ENCODE measurements at places on chromosomes 3 and 15. TPM values are rescaled to one million over a fixed set of nuclear protein-coding genes. Genes with fewer than 3 reads are reported as not detected.

DNA sequence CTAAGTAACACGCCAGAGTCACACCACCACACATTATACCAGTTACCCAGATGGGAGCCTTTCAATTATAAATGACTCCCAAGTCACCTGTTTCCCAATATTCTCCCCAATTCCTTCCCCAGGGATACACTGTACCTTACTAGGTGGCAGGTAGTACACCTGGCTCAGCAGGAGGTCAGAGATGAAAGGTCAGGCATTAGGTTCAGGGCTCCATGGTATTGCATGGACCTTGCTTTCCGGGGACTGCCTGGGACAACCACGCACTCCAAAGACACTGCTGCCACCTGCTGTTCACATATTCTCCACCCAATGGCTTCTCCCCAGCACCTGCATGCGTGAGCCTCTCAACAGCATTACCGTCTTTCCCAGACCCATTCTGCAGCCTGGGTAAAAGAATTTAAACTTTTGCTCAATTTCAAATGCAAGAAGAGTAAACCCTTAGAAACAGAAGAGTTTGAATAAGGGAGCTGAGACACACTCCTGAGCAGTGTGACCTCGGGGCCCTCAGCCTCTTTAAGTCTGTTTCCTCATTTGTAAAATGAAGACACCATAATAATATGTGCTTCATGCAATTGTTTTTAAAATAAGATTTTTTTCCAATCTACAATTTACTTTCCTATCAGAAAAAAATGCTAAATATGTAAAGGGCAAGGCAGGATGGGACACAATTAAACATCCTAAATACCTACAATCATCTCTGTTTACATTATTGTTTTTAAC lies 28.0 kb upstream of the LACTB start:
- peak; percentile 80 for DNase-seq

The AGBL1 gene
- total RNA-seq, result not detected

DNA sequence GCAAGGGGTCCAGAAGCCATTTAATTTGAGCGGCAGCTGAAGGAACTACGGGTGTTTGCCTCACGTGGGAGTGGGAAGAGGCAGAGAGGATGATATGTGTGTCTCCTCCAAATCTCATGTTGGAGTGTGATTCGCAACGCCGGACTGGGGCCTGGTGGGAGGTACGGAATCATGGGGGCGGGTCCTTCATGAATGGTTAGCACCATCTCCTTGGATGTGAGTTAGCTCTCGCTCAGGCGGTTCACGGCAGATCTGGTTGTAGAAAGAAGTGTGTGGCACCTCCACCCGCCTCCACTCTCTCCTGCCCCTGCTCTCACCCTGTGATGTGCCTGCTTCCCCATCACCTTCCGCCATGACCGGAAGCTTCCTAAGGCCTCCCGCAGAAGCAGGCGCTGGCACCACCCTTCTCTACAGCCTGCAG lies 25.4 kb downstream of the XXYLT1 start:
- no peak for DNase-seq

GRCh38 chr3:171311784-171312183 lies 148.4 kb downstream of the TNIK start:
- DNase-seq, result no peak

DNA sequence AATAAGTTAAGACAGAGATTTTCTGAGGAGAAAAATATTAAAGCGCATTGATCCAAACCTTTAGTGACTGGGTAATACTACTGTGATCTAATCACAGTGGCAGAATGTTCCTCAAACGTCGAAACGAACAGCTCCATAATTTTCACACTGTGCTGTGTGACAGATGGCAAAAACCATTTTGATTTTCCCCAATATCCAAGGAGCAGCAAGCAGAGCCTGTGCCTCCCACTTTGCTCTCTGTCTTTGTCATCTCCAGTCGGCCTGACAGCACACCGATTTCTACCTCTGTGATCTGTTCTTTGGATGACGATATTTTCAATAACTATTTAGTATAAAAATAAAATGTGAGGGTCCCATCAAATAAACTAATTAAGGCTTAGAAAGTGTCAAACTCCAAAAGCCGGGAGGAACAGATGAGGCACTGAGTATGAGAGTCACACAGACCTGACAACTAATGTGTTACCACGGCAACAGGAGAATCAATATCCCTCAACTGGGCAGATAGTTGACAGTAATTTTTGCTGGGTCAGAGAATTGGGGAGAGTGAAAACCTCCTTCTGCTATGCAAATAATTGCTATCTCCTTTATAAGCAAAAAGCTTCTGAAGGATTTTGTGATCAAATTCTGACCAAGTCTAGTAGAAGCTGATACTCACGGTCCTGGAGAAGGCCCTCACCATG lies 489.1 kb upstream of the CFAP20DC start:
- DNase-seq, result no peak

DNA sequence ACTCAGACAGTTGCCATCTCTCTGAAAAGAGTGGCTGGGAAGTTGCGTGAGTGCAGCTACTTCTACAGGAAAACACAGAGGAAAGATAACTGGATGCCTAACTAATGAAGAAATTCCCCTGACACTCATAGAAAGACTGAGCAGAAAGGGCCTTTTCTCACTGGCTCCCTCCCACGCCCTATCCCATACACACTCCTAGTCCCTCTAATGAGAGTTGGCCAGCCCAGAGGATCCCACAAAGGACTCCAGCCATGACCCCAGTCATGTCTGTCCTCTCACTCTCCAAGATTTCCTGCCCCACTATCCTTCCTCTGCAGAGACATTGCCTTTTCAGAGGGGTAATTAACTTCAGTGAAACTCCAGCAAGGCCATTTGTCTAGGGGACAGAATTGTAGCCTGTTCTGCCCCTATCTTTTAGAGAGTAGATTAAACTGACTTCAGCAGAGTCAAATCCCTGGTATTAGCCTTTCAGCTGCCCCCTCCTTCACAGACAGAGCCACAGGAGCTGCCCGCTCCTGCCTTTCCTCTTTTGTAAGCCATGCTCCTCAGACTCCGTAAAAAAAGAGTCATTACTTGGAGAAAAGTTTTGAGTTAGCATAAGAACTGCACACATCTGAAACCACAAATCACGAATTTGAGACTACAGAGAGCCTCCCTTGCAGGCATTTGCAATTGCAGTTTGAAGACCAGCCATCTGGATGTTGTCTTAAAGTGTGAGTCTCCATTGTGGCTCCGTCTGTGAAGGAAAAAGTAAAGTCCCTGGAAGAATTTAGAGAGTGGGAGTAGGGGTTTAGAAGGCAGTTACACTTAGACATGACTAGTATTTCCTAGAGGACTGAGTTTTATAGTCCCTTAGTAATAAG lies 129.1 kb upstream of the SEMA6D start:
- DNase-seq, result no peak

- no peak for DNase-seq
These were observed 9.1 kb downstream of the TM4SF18 start for GRCh38 chr3:149324332-149324731.

The LEKR1 gene
- total RNA-seq, result 0.62 TPM

GRCh38 chr3:170910542-170910941 lies 2.1 kb upstream of the EIF5A2 start:
- DNase-seq, result no peak

DNA sequence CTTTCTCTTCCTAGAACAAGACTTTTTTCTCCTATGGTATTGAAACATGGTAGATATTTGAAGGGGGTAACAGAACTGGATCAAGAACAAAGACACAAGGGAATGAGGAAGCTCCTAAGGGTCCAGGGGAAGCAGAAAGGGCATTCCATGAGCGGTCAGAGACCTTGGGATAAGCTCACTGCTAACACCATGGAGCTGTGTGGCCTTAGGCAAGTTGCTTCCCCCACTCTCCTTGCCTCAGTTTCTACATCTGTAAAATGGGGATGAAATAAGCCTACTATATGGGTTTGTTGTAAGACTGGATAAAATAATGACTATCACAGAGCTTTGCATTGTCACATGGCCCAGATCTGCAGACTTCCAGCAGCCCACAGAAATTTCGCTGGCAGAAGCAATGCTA lies 139.8 kb downstream of the OPA1 start:
- no peak for DNase-seq

DNA sequence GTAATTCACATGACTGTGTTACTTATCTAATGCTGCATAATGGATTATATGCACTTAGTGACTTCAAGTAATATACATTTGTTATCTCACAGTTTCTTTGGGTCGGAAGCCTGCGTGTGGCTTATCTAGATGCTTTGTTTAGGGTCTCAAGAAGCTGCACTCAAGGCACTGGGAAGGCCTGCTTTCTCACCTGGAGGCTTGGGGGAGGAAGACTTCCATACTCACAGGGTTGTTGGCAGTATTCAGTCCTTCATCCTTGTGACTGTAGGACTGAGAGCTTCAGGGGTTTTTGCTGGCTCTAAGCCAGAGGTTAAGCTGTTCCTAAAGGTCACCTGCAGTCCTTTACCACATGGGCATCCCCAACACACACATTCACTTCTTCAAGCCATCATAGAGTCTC lies 22.6 kb downstream of the TAFA4 start:
- DNase-seq, result no peak

DNA sequence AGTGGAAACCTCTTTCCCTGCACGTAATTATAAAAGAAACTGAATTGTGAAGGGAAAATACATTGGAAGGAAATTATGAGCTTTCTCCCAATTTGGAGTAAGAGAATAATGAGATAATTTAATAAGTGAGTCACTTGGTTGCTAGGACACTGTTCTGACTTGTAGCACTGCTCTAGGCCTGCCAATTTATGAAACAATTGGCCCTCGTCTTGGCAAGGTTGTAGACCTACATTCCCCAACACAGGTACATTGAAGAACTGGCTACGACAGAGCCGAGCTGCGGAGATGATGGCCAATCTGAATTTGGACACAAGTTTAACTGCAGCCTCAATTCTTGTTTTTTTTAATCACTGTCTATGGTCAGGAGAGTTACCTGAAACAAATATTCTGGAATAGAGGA lies 674.1 kb downstream of the MECOM start:
- DNase-seq, result no peak
